ENCODE measurements at places on chromosomes 7 and 10. TPM values are rescaled to one million over a fixed set of nuclear protein-coding genes. Genes with fewer than 3 reads are reported as not detected.
A peak's percentile ranks its signal among the peaks of the same experiment; 100 is the strongest.

The OR2F2 gene
- not detected for polyA plus RNA-seq

The PTPN20 gene
- 1.4 TPM for polyA plus RNA-seq

The SPDYE11 gene
- polyA plus RNA-seq = not detected

The HTR5A gene
- not detected for polyA plus RNA-seq

The MUC12 gene
- polyA plus RNA-seq = 5.5 TPM

DNA sequence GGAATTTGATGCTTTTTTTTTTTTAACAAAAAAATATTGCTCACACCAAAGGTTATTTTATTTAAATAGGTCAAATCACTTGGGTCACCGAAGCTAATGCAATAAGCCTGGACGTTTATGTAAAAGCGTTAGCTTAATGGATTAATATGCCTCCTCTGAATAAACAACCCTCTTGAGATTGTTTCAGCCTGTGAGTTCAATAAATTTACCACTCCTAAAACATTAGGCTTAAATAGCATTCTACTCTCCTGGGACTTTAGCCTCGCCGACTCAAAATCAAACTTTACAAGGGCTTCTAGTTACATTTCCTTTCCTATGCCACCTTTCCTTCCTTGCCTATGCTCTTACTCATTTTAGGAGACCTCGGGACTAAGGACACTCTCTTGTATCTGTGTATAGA, 79.3 kb downstream of the DNAJB9 start:
- no peaks in the 10 kb centered on the region for H3K36me3 ChIP-seq
- no peak for DNase-seq
- H3K27me3 ChIP-seq = no peaks in the 10 kb centered on the region
- H3K4me3 ChIP-seq = no peak overlapping the region
- no peak overlapping the region for H3K27ac ChIP-seq

DNA sequence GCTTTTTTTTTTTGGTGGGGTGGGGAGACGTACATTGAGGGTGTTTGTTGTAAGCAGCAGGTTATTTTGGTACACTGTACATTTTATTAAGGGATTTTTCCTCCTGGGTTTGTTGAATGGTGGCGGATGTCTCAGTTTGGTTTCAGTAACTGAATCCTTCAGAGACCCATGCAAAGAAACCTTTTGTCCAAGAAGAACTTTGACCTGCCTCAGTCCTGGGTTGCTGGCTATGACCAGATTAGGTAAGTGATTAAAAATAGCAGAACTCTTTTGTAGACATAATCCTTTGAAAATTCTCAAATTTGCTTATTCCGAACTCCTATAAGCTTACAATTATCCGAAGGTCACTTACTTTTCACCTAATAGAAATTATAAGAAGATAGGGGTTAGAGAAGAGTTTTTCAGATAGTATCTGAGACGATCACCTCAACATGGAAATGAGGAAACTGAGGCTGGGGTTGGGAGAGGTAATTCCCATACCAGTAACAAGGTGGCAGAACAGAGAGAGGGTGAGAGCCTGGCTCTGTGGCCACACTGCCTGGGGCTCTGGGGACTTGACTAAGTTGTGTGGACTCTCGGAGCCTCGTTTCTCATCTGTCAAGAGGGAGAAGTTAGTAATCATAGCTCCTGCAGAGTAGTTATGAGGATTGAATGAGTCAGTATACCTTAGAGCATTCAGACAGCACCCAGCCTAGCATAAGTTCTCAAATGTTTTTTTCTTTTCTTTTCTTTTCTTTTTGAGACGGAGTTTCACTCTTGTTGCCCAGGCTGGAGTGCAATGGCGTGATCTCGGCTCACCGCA, 87.4 kb downstream of the CCNY start:
- no peaks in the 10 kb centered on the region for H3K36me3 ChIP-seq
- DNase-seq = no peak
- peaks cover 58% of the 10 kb centered on the region for H3K4me1 ChIP-seq
- H3K27ac ChIP-seq = peak overlapping the region; percentile 77
- H3K27me3 ChIP-seq = no peaks in the 10 kb centered on the region

DNA sequence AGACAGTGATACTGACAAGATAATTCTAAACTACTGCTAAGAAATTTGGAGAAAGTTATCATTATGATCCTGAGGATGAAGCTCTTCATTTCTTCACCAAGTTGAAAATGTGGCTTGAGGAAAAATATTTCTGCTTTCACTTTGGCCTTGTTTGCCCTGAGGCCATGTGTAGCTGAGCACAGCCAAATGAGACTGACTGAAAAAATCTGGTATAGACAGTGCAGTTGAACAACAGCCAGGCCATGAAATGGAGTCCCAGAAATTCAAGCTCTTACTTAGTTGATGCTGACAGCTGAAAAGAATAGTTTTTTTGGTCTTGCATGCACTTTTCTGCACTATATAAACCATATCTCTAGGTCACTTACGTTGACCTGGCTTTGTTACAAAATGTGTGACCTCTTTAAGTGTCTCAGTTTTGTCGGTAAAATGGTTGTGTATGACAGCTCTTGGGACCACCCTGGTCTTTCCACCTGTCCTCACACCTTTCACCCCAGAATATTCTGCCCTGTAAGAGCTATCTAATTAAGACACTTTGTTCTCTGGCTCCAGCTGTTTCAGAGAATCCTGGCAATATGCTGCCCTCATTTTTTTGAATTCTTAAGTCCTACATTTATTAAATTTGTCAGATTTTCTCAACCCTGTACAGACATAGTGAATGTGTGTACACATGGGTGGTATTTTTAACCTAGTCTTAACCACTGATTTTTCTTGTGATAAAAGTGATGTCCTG, 91.3 kb downstream of the CD36 start:
- H3K27me3 ChIP-seq = no peaks in the 10 kb centered on the region
- H3K27ac ChIP-seq = no peak overlapping the region
- no peak overlapping the region for H3K4me3 ChIP-seq
- H3K36me3 ChIP-seq = no peaks in the 10 kb centered on the region
- DNase-seq = peak; percentile 75
- H3K4me1 ChIP-seq = no peaks in the 10 kb centered on the region

DNA sequence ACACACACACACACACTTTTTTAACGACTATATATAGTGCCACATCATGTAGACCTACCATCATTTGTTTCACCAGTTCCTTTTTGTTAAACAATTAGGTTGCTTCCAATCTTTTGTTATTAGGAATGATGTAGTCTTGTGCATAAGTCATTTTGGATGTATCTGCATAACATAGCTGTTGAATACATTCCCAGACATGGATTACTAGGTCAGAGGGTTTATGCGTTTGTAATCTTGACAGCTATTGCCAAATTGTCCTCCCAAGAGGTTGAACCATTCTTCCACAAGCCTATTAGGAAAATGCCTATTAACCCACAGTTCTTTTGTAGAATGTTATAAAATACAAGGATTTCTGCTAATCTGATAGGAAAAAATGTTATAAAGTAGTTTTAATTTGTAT, 87.3 kb downstream of the PALS2 start:
- no peak overlapping the region for H3K4me3 ChIP-seq
- no peaks in the 10 kb centered on the region for H3K4me1 ChIP-seq
- no peak for DNase-seq
- no peaks in the 10 kb centered on the region for H3K27me3 ChIP-seq
- no peak overlapping the region for H3K27ac ChIP-seq

DNA sequence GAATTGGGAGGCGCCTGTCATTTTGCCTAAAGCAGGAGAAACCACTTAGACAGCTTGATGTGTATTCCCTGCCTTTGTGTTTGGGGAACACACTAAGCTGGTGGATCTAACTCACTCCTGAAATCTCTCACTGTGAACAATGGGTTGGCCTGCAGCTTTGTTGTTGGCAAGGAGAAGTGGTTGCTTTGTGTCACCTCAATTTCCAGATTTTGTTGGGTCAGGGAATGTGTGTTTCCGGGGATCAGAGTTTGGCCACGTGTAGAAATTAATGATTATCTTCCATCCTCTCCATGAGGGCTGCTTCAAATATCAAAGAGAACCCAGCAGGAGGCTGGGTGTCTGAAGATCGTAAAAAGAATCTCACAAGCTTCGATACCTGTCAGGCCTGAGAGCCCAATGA, 27.8 kb downstream of the A1CF start:
- H3K4me1 ChIP-seq = no peaks in the 10 kb centered on the region
- H3K36me3 ChIP-seq = no peaks in the 10 kb centered on the region
- H3K27me3 ChIP-seq = no peaks in the 10 kb centered on the region
- no peak overlapping the region for H3K4me3 ChIP-seq
- no peak overlapping the region for H3K27ac ChIP-seq

DNA sequence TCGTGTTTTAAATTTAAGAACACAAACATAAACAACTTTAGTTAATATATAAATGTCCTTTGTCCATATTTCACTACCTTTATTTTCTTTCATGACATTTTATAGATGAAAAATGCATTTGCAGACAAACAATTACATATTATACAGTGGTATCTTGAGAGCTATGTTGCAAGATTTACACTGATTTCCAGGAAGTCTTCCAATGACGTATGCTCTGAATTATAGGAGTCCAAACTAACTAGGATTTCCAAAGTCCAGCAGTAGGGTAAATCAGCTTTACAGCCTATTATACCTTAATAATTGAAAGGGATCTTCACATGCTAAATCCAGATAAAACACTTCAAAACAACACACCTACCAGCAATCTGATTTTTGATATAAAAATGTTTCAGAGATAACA, 69.4 kb downstream of the HYCC1 start:
- H3K27me3 ChIP-seq = no peaks in the 10 kb centered on the region
- H3K4me1 ChIP-seq = no peaks in the 10 kb centered on the region
- peaks cover 6% of the 10 kb centered on the region for H3K36me3 ChIP-seq
- H3K27ac ChIP-seq = no peak overlapping the region
- H3K4me3 ChIP-seq = no peak overlapping the region

- peaks cover under 1% of the 10 kb centered on the region for H3K27me3 ChIP-seq
- DNase-seq = peak; percentile 83
- H3K4me1 ChIP-seq = no peaks in the 10 kb centered on the region
- H3K36me3 ChIP-seq = no peaks in the 10 kb centered on the region
- H3K4me3 ChIP-seq = no peak overlapping the region
These were observed 170.5 kb downstream of the RPS24 start for GRCh38 chr10:78203915-78204818.

DNA sequence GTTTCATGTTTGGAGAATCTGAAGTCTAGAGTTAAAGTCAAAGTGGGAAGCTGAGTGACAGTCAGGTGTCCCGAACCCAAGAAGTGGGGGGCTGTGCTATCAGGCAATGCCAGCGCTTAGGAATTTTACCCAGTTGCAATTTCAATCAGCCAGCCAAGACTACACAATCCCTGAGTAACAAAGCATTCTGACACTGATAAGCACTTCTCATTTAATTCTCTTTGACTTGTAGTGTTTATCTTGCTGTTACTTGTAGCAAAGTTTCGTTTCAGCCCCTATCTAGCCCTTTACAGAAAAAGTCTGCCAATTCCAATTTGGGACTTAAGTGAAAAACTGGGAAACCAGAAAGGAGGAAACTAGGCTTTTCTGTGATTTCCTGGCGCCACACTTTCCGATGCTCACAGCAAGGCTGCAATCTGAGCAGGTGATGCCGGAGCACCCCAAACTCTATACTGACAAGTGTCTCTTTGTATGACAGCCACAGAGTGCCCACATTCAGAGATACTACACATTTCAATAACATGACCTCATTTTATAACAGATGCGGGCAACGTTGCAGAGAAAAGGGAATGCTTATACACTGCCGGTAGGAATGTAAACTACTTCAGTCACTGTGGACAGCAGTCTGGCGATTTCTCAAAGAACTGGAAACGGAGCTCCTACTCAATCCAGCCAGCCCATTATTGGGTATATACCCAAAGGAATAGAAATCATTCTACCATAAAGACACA, 61.0 kb downstream of the ITIH5 start:
- H3K36me3 ChIP-seq = no peaks in the 10 kb centered on the region
- H3K4me3 ChIP-seq = no peak overlapping the region
- no peak for DNase-seq
- no peak overlapping the region for H3K27ac ChIP-seq
- peaks cover 19% of the 10 kb centered on the region for H3K4me1 ChIP-seq

DNA sequence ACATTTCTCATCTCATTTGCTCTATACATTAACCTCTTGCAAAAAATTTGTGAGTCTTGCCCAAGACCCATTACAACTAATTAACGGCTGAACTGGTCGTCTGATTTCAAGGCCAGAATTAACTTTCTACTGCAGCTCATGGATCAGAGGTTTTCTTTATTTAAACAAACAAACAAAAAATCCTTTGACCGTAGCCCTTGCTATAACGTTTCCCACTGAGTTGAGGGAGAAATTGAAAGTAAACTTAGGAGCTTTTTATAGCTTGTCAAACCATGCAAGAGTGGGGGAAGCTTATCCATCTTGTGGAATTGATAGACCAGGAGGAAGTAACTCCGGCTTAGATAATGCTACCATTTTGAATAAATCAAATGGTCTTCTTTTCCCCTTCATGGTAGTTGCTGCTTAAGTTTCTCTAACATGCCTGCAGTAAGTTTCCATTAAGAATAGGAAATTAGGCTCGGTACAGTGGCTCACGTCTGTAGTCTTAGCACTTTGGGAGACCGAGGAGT, 3.3 kb downstream of the SRGN start:
- H3K36me3 ChIP-seq = no peaks in the 10 kb centered on the region
- H3K4me3 ChIP-seq = no peak overlapping the region
- DNase-seq = no peak
- H3K27ac ChIP-seq = peak overlapping the region; percentile 37
- H3K27me3 ChIP-seq = no peaks in the 10 kb centered on the region

DNA sequence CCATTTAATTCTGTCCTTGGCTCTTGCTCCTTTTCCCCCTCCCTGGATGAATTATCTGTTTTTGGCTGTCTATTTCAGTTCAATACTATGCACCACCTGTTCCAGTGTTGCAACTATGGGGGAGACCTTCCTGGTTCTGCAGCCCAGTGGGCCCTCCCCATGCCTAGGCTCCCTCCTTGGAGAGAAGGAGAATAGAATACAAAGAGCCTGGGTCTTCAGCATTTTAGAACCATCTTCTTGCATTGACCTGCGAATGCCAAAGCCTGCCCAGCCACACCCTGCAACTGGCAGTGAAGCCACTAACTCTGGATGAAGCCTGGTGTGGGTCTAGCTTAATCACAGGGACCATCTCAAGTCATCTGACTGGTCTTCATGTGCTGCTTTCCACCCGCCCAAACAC, 207.1 kb downstream of the HERPUD2 start:
- no peak overlapping the region for H3K27ac ChIP-seq
- no peak for DNase-seq
- no peaks in the 10 kb centered on the region for H3K36me3 ChIP-seq
- no peaks in the 10 kb centered on the region for H3K27me3 ChIP-seq

- H3K4me3 ChIP-seq = no peak overlapping the region
- H3K27ac ChIP-seq = peak overlapping the region; percentile 78
- H3K27me3 ChIP-seq = no peaks in the 10 kb centered on the region
- H3K4me1 ChIP-seq = peaks cover 60% of the 10 kb centered on the region
- peaks cover 48% of the 10 kb centered on the region for H3K36me3 ChIP-seq
These were observed 35.8 kb upstream of the BHLHA15 start for GRCh38 chr7:98175260-98175940.

Measured in stomach (tissue), 19 donors.